Activated CD4-positive, alpha-beta T cell treated with anti-CD3 and anti-CD28 coated beads for 36 hours (primary cell): ENCODE measurements at places on chromosomes 7 and 10. TPM values are rescaled to one million over a fixed set of nuclear protein-coding genes. Genes with fewer than 3 reads are reported as not detected.

DNA sequence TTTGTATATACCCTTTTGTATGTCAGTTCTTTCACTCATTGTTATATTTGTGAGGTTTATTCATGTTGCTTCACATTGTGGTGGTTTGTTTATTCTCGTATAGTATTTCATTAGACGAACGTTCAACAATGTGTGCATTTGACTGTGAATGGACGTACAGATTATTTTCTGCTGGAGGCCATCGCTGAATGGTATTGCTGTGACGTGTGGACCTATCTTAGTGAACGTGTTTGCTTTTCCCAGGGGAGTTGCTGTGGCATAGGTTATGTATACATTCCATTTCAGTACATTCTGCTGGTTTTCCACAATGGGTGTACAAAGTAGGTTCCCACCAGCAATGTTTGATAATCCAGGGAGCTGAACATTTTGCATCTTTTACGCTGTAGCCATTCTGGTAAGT, 31.1 kb upstream of the PLEKHS1 start:
- peaks cover 34% of the 10 kb centered on the region for H3K36me3 ChIP-seq
- H3K27me3 ChIP-seq, result no peaks in the 10 kb centered on the region
- H3K4me1 ChIP-seq, result no peaks in the 10 kb centered on the region
- no peak overlapping the region for H3K4me3 ChIP-seq
- H3K27ac ChIP-seq, result no peak overlapping the region

GRCh38 chr7:90488220-90488619, 18.8 kb downstream of the PTTG1IP2 start:
- DNase-seq, result no peak
- peaks cover 8% of the 10 kb centered on the region for H3K27me3 ChIP-seq
- H3K4me3 ChIP-seq, result no peak overlapping the region
- H3K36me3 ChIP-seq, result no peaks in the 10 kb centered on the region
- no peak overlapping the region for H3K27ac ChIP-seq

- peaks cover 6% of the 10 kb centered on the region for H3K4me1 ChIP-seq
- no peak overlapping the region for H3K4me3 ChIP-seq
- H3K27me3 ChIP-seq, result no peaks in the 10 kb centered on the region
- H3K36me3 ChIP-seq, result peaks cover 2% of the 10 kb centered on the region
- no peak overlapping the region for H3K27ac ChIP-seq
Observed at GRCh38 chr10:119441921-119442757, 100.4 kb downstream of the RGS10 start.

- DNase-seq, result no peak
- H3K27ac ChIP-seq, result no peak overlapping the region
- no peaks in the 10 kb centered on the region for H3K36me3 ChIP-seq
- H3K4me1 ChIP-seq, result no peaks in the 10 kb centered on the region
- no peaks in the 10 kb centered on the region for H3K27me3 ChIP-seq
Observed at GRCh38 chr10:85235258-85235657, 906.9 kb downstream of the CCSER2 start.

DNA sequence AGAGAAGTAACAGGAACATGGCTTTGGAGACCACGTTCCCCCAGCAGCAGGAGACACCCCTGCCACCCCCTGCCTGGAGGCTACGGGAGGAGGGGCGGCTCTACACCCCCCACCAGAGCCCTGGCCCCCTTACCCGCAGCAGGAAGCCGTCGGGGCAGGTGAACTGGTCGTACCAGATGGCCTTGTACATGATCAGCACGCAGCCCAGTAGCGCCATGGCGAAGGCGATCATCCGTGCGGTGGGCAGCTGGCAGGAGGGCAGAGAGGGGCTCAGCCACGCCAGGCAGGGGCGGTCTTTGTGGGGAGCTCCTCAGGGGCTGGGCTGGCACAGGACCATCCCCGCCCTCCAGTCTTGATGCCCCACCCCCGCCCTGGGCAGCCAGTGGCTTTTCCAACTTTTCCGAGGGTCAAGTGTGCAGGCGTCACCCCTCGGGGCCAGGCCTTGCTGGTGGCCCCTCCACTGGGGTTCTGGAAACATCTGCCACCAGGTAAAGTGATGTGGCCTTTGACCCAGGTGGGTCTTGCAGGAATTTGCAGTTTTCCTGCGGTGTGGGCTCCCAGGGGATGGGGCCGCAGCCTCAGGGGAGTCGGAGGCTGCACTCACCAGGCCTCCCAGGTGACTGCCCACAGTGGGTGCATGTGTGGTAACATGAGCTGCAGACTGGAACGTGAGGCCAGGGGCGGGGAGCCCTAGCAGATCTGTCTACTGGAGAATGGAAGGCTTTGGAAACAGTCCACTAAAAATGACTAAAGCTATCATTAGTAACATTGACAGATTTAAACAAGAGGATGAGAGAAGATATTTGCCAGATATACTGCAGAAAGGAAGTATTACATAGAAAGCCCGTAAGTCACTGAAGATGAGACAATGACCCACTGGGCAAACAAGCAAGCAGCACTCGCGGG, 9.7 kb downstream of the CALY start:
- no peak overlapping the region for H3K27ac ChIP-seq
- H3K27me3 ChIP-seq, result peaks cover 21% of the 10 kb centered on the region
- H3K4me1 ChIP-seq, result peaks cover 10% of the 10 kb centered on the region
- no peak for DNase-seq

DNA sequence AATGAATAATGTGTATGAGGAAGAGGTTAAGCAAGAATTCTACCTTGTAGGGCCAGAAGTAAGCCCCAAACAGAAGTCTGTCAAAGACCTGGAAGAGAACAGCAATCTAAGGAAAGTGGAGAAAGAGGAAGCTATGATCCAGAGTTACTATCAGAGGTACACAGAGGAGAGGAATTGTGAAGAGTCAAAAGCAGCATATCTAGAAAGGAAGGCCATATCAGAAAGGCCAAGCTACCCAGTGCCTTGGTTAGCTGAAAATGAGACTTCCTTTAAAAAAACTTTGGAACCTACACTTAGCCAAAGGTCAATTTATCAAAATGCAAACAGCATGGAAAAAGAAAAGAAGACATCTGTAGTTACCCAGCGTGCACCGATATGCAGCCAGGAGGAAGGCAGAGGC, 42.7 kb upstream of the GAD2 start:
- peaks cover 21% of the 10 kb centered on the region for H3K27me3 ChIP-seq
- H3K4me3 ChIP-seq, result no peak overlapping the region
- DNase-seq, result no peak
- no peaks in the 10 kb centered on the region for H3K36me3 ChIP-seq
- H3K4me1 ChIP-seq, result no peaks in the 10 kb centered on the region

PDCD11 gene
- 60.6 TPM for total RNA-seq

MAD1L1 gene
- total RNA-seq, result 61.7 TPM
